Epithelial cell of prostate (primary cell): ENCODE measurements at places on chromosomes 1 and 21.

- DNase-seq, result no peak
These were observed 15.6 kb downstream of the NIBAN1 start for GRCh38 chr1:184958554-184959353.

GRCh38 chr1:52686830-52687229, 11.3 kb downstream of the COA7 start:
- no peak for DNase-seq

- DNase-seq, result no peak
These were observed 57.0 kb upstream of the SYNC start for GRCh38 chr1:32759521-32759981.

DNA sequence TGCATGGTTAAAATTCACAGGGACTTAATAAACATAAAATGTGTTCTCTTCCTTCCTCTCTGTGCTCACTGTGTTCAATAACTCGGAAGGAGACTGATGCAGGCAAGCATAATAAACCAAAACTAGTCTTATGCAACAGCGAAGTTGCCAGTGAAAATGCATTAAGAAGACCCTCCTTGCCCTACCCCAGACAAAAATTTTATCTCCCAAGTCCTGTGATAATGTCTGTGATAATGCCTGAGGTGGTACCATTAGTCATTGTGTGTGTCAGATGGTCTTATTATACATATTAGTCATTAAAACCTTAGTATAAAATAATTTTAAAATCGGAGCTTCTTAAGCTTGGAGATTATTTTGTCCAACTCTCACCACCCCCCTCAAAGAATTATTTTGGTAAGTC, 97.8 kb downstream of the NGF start:
- no peak for DNase-seq

- no peak for DNase-seq
These were observed 52.2 kb upstream of the GRHL3 start for GRCh38 chr1:24266998-24267397.

GRCh38 chr1:111621050-111621449, 1.5 kb downstream of the RAP1A start:
- no peak for DNase-seq

DNA sequence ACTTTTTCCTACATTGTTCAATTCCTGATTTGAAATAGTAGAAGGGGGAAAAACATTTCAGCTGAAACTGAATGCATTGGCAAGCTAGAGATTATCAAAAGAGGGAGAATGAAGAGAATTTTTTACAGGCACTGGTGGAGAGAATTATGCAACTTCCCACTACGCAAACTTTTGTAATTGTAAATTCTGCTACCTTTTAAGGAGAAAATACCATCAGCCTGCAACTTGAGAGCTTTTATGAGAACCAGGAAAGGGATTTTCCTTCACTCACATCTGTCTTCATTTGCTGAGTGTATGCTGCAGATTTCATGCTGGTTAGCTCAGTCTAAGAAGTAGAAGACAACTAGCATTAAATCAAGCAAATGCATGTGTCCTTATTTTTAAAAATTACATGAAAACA, 43.7 kb downstream of the ADAMTS1 start:
- no peak for DNase-seq

GRCh38 chr1:87833166-87833565, 504.5 kb downstream of the LMO4 start:
- DNase-seq, result no peak

DNA sequence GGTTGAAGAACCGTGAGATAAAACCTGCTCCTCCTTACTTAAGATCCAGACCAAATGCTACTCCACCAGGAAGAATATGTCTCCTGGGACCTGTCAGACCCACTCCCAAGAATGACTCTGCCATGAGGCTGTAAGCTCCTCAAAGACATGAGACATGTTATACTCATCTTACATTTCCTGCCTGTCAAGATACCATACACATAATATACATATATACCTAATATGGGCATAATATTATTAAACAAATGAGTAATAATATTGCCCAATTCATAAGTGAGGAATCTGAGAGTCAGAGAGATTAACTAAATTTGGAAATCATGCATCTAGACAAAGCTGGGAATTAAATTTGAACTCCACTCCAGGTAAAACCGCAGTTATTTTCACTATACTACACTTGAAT, 634.9 kb downstream of the LMO4 start:
- DNase-seq, result no peak

DNA sequence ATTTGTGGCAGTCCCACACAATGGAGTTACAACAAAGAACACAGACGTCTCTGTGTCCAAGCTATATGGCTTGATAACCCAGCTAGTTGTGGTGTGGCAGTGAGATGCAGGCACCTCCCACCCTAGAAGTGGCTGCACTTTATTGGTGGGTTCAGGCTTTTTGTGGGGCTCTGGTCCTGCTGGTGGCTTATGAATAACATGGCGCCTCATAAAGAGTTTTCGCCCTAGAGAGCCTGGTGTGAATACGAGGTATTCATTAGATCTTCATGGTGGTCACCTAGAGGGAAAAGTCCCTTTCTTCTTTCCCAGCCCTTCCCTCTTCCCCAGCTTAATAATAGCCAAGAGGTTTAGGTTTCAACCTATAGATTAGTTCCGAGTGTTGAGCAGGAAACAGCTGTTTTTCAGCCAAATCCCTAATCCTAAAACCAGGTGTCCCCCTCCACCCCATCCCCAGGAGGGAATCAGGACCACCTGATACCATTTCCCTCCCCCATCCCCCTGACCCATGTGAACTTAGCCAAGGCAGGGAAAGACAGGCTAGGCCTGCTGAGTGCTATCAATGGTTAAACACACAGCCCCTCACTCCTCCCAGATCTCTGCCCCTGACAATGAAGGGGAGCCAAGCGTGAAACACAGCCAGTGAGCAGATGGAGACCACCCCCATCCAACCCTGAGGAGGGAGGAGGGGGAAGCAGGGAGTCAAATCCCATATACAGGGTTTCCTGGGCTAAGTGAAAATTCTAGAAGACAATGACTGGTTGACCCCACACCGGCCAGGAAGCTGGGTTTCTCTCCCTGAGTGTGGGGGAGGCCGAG, 58.2 kb downstream of the NFASC start:
- no peak for DNase-seq
